NCI-H748 treated with DMSO at 0.1 percent for 48 hours (cell line): ENCODE measurements at places on chromosomes 13 and 19.

DNA sequence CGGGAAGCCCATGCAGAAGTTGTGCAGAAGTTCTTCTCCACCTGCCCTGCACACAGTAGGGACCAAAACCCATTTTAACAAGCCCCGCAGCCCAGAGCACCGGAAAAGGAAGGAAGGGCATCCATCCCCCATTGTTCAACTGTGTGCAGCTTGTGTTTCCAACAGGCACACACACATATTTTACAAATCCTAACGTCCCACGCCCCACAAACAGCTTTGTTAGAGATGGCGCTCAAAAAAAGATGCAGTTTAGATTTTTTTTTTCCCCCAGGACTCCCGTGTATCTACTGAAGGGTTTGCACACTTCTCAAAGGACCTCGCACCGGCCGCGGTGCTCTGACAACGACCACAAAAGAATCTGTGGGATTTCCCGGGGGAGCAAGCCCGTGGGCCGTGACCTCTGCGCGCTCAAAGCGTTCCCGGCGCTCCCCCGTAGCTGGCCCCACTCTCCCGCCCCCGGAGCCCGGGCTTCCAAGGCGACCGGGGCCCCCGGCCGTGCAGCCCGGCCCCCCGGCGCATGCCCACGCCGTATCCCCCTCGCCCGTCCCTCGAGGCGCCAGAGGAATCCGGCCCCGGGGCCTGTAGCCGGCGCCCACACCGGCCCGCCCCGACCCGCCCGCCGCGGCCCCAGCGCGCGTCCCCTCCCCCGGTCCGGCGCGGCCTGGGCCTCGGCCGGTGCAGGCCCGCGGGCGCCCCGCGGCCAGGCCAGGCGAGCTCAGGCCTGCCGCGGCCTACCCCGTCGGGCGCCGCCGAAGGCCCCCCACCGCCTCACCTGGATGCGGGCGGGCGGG is 523 bp downstream of the ELAVL1 start:
- DNase-seq, result no peak

DNA sequence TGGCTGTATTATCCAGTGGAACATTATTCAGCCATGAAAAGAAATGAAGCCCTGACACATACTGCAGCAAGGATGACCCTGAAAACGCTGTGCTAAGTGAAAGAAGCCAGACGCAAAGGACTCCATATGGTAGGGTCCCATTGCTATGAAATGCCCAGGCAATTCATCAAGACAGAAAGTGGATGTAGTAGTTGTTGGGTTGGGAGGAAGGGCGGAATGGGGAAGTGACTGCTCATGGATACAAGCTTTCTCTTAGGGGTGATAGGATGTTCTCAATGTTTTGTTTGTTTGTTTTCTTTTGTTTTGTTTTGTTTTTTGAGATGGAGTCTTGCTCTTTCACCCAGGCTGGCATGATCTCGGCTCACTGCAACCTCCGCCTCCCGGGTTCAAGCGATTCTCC is 11.1 kb upstream of the CEACAM16 start:
- no peak for DNase-seq

DNA sequence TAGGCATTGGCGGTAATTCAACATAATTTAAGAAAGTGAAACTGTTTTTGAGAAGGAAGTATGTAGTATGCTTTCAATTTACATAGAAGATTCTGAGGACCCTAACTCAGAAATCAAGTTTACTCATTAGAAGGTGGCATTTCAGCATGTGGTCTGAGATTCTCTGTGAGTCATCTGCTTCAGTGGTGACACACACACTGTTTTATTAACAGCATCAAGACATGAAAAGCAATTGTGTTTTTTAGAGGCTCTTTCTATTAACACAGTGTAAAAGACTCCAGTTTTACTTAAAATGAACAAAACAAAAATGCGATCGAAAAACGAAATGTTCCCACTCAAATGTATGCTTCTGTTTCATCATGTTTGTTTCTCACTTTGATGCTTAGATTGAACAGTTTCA is 802.1 kb upstream of the SLITRK6 start:
- DNase-seq, result no peak

DNA sequence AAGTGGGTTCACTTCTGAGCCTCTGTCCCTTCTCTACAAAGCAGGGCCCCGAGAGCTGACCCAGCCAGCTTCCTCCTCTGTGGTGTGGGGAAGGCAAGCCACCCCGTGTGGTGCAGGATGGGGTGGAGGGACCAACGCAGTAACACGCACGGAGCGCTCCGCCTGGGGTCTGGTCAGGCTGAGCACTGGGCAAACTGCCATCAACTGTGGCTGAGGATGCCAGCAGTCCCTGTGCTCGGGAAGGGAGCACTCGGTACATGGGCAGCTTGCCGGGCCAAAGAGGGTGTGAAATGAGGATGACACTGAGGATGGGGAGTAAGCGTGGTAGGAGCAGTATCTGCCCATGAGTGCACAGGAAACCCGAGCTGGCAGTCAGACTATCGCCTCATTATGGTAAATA is 7.6 kb upstream of the GMIP start:
- DNase-seq, result no peak

DNA sequence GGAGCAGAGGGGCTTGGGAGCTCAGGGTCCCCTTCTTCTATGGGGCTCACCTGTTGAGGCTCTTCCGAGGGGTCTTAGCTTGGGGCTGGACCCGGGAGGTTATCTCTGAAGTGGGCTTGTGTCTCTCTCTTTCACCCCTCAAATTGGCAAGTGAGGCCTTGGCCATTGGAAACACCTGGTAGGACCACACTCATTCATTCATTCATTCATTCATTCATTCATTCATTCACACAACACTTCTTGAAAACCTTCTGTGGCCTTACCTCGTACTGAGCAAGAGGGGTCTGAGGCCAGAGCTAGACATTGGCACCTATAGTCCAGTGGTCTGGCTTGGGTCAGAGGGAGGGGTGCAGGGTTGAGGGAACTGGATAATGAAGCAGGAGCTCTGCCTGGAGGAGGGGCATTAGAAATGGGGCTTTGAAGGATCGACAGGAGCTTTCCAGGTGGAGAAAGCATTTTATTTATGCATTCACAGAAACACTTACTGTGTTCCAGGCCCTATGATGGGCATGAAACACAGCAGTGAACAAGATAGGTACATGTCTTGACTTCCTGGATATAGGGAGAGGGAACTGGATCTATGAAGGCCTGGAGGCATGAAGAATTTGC is 5.5 kb downstream of the CELF5 start:
- DNase-seq, result no peak

GRCh38 chr13:69291292-69291906 is 816.2 kb upstream of the ATXN8OS start:
- DNase-seq, result no peak
